ENCODE measurements at places on chromosomes 1 and 21. TPM values are rescaled to one million over a fixed set of nuclear protein-coding genes. Genes with fewer than 3 reads are reported as not detected.

DNA sequence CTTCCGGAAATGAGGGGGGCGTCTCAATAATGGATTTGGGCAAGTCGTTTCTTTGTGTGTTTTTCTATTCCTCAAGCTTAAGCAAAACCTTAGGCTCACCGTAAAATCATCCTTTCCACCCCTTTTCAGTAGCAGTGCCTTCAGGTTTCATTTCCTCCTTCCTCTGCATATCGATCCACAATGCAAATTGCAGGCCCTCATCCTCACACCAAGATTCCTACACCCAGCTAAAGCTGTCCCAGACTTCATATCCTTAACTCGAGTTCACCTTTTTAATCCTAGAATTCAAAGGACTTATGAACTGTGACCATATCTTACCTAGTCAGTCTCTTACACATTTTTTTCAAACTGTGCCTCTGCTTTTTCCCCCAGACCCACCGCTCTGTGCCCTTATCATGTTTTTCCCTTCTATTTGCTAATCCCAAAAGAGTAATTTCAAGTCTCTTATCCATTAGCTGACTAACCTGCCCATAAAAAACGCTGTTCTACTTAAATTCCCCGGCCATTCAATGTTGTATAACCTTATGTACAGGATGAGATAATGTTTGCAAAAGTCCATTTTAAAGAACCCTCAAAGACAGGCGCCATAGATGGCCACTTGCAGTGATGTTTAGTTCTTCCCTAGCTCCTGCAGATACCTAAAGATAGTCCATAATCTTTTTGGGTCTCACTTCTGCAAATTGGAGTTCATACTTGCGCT lies 1.5 kb downstream of the AKIRIN1 start:
- no peaks in the 10 kb centered on the region for H3K27me3 ChIP-seq
- H3K4me3 ChIP-seq: peak overlapping the region; percentile 78
- peaks cover 44% of the 10 kb centered on the region for H3K36me3 ChIP-seq
- DNase-seq: no peak
- peak overlapping the region; percentile 83 for H3K27ac ChIP-seq

GRCh38 chr21:40457741-40458140 lies 389.2 kb downstream of the DSCAM start:
- no peak overlapping the region for H3K27ac ChIP-seq
- no peaks in the 10 kb centered on the region for H3K4me1 ChIP-seq
- DNase-seq: no peak
- H3K27me3 ChIP-seq: no peaks in the 10 kb centered on the region
- H3K4me3 ChIP-seq: no peak overlapping the region
- H3K36me3 ChIP-seq: no peaks in the 10 kb centered on the region

GRCh38 chr1:58903514-58904298 lies 119.9 kb upstream of the JUN start:
- peak overlapping the region; percentile 90 for H3K27ac ChIP-seq
- peak overlapping the region; percentile 73 for H3K4me3 ChIP-seq
- H3K27me3 ChIP-seq: no peaks in the 10 kb centered on the region
- no peaks in the 10 kb centered on the region for H3K36me3 ChIP-seq

DNA sequence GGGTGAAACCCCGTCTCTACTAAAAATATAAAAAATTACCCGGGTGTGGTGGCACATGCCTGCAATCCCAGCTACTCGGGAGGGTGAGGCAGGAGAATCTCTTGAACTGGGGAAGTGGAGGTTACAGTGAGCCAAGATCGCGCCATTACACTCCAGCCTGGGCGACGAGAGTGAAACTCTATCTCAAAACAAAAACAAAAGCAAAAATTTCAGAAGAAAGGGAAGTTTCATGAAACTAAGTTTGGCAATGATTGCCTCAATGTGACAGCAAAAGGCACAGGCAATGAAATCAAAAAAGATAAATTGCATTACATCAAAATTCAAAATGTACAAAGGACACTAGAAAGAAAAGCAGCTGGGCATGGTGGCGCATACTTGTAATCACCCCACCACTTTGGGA lies 40.1 kb downstream of the BTF3L4 start:
- peaks cover 5% of the 10 kb centered on the region for H3K36me3 ChIP-seq
- H3K4me1 ChIP-seq: peaks cover 1% of the 10 kb centered on the region
- no peak overlapping the region for H3K4me3 ChIP-seq
- H3K27me3 ChIP-seq: peaks cover 3% of the 10 kb centered on the region
- H3K27ac ChIP-seq: no peak overlapping the region

DNA sequence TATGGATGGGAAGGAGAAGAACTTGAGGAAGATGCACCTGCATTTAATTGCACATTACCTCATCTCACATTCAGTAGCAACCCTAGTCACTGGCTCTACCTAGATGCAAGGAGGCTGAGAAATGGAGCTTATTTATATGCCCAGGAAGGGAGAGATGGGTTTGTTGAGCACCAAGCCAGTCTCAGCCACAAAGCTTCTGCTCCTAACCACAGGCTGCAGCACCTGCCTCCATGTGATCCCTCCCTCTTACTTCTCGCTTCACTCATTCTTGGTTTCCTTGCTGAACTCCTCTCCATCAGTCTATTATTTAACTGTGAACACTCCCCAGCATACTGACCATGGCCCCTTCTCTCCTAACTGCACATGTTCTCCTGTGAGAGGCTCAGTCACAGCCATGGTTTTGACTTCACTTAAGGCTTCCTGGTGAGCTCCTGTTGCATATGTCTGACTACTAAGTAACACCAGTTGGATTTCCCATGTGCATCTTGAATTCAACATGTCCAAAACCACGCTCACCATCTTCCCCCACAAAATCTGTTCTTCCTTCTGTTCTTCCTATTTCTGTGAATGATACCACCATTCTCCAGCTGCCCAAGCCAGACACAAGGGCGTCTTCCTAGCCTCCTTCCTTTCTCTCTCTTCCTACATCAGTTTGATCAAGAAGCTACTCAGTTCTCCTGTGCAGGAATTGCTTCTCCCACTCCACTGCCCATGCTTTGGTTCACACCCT lies 139.8 kb downstream of the AK5 start:
- H3K27ac ChIP-seq: peak overlapping the region; percentile 77
- DNase-seq: peak; percentile 54
- no peak overlapping the region for H3K4me3 ChIP-seq
- H3K4me1 ChIP-seq: peaks cover 40% of the 10 kb centered on the region
- peaks cover 29% of the 10 kb centered on the region for H3K36me3 ChIP-seq

DNA sequence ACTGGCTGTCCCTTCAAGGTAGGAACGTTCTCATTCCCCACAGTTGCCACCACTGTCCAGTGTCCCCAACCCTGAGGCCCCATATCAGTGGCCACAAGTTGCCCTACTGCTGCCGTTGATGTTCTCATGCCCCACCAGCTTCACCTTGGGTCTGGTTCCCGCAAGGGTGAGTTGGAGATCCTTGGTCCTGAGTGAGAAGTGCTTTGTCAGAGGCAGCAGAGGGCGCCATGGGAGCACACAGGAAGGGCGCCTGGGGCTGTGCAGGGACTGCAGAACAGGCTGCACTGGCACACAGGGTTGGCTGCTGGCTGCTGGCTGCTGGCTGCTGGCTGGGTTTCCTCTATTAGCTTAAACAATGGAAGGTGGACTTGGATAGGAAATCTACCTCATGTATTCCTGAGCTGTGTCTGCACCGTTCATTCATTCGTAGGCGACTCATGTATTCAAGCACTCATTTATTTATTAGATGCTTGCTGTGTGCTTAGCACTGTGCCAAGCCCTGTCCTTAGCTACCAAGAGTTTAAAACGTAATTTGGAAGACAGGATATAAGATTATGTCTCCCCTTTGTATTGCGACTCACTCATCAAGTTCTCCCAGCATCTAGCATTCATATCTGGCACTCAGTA lies 2.1 kb upstream of the S100A9 start:
- DNase-seq: peak; percentile 59
- H3K4me1 ChIP-seq: peaks cover 19% of the 10 kb centered on the region
- no peak overlapping the region for H3K4me3 ChIP-seq
- H3K27me3 ChIP-seq: peaks cover 12% of the 10 kb centered on the region
- no peaks in the 10 kb centered on the region for H3K36me3 ChIP-seq
- H3K27ac ChIP-seq: no peak overlapping the region

- peaks cover 49% of the 10 kb centered on the region for H3K36me3 ChIP-seq
- H3K27ac ChIP-seq: no peak overlapping the region
- no peaks in the 10 kb centered on the region for H3K4me1 ChIP-seq
- no peaks in the 10 kb centered on the region for H3K27me3 ChIP-seq
These were observed 25.7 kb downstream of the PSMB4 start for GRCh38 chr1:151425103-151425502.

GRCh38 chr1:172277275-172277674 lies 143.2 kb upstream of the C1orf105 start:
- no peaks in the 10 kb centered on the region for H3K27me3 ChIP-seq
- peaks cover 9% of the 10 kb centered on the region for H3K4me1 ChIP-seq
- no peak overlapping the region for H3K4me3 ChIP-seq
- H3K27ac ChIP-seq: no peak overlapping the region
- H3K36me3 ChIP-seq: peaks cover 4% of the 10 kb centered on the region

- peaks cover 4% of the 10 kb centered on the region for H3K27me3 ChIP-seq
- H3K27ac ChIP-seq: no peak overlapping the region
- H3K4me3 ChIP-seq: no peak overlapping the region
- DNase-seq: no peak
- H3K36me3 ChIP-seq: peaks cover 13% of the 10 kb centered on the region
- H3K4me1 ChIP-seq: peaks cover 22% of the 10 kb centered on the region
These were observed 8.3 kb upstream of the NVL start for GRCh38 chr1:224338150-224338838.

- no peaks in the 10 kb centered on the region for H3K36me3 ChIP-seq
- no peak for DNase-seq
- no peak overlapping the region for H3K4me3 ChIP-seq
- H3K27ac ChIP-seq: no peak overlapping the region
- no peaks in the 10 kb centered on the region for H3K4me1 ChIP-seq
These were observed 41.6 kb upstream of the MTR start for GRCh38 chr1:236753516-236753915.

DNA sequence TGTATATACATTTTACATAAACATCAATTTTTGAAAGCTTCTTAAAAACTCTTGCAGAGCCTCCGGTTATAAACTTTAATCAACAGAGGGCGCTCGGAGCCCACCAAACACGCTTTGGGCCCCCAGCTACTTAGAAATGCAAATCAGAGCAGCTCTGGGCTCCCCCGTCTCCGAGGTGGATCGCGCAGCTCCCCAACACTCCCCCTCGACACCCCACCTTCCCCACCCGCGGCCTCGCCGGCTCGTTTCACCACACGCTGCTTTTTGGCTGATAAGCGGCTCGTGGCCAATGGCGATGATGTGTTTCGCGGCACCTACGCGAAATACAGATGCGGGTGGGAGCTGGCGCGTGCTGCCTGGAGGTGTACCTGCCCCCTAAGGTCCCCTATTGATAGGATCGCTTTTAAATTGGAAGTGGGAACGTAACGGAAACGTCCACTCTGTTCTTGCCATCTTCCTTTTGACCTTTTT lies 1.7 kb upstream of the KIF26B start:
- DNase-seq: peak; percentile 67
- H3K4me3 ChIP-seq: peak overlapping the region; percentile 71
- peaks cover 68% of the 10 kb centered on the region for H3K27me3 ChIP-seq
- H3K4me1 ChIP-seq: peaks cover 24% of the 10 kb centered on the region
- H3K27ac ChIP-seq: no peak overlapping the region

DNA sequence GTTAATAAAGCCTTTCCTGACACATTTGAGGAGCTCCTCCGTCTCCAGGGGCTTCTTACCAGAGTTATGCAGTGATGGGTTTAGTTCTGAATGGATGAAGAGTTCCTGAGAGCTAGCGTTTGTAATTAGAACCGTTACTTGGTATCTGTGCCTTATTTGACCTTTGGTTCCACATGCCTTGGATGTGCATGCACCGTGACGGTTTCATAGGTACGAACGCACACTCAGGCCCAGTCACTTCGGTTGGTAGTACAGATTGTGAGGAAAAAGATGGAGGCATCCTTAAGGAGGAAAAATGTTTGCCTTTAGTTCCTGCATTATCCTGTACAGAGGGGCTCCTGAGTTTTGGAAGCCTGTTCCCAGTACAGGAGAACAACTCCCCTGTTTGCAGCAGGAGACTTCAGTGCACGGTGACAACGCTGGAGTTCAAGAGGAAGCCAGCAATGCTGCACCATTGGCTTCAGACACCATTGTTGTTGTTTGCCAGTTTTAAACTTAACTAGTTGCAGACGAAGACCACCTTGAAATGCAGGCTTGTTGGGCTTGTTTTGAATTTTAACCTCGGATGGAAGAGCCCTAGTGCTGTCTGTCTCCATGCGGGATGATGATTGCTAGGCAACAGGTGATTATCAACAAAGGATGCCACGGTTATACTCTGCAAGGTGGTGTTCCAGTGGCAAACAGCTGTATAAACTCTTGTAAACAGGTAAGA lies 8.2 kb downstream of the RBM15 start:
- no peak overlapping the region for H3K27ac ChIP-seq
- peaks cover 90% of the 10 kb centered on the region for H3K4me1 ChIP-seq
- H3K27me3 ChIP-seq: no peaks in the 10 kb centered on the region

DNA sequence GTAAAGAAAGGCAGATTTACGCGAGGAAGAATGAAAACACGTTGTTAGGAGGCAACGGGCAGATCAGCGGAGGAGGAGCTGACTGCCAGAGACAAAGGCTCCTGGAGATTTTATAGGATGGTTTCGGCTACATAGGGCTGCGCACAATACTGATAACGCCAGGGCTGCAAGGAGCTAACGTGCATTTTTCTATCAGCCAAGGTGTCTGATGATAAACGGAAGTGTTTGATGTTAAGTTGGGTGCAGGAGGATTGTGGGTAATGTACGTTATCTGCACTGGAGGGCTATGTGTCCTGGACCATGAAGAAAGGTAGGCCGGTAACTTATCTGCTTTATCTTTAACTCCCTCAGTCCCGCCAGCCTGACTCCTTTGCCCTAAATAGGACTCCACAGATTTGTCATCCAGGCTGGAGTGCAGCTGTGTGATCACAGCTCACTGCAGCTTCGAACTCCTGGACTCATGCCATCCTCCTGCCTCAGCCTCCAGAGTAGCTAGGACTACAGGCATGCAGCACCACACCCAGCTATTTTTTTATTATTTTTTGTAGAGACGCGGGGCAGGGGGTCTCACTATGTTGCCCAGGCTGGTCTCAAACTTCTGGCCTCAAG lies 29.6 kb downstream of the SETD4 start:
- H3K4me1 ChIP-seq: peaks cover 5% of the 10 kb centered on the region
- no peak overlapping the region for H3K27ac ChIP-seq
- no peaks in the 10 kb centered on the region for H3K27me3 ChIP-seq
- peaks cover 2% of the 10 kb centered on the region for H3K36me3 ChIP-seq

GRCh38 chr1:3711780-3712451 lies 40.3 kb upstream of the CCDC27 start:
- no peak overlapping the region for H3K4me3 ChIP-seq
- no peaks in the 10 kb centered on the region for H3K36me3 ChIP-seq
- H3K27ac ChIP-seq: no peak overlapping the region
- peaks cover 2% of the 10 kb centered on the region for H3K27me3 ChIP-seq

- H3K4me3 ChIP-seq: peak overlapping the region; percentile 99
- H3K27me3 ChIP-seq: no peaks in the 10 kb centered on the region
- DNase-seq: no peak
- peaks cover 7% of the 10 kb centered on the region for H3K36me3 ChIP-seq
These were observed 997 bp downstream of the ZNF362 start for GRCh38 chr1:33257207-33257771.

- no peaks in the 10 kb centered on the region for H3K27me3 ChIP-seq
- DNase-seq: no peak
- no peak overlapping the region for H3K27ac ChIP-seq
- H3K4me1 ChIP-seq: peaks cover 21% of the 10 kb centered on the region
- peaks cover 39% of the 10 kb centered on the region for H3K36me3 ChIP-seq
- no peak overlapping the region for H3K4me3 ChIP-seq
These were observed 4.1 kb downstream of the CRYZ start for GRCh38 chr1:74728736-74729135.

GRCh38 chr1:3410142-3410925 lies 44.1 kb upstream of the ARHGEF16 start:
- no peak for DNase-seq
- H3K4me1 ChIP-seq: no peaks in the 10 kb centered on the region
- H3K36me3 ChIP-seq: no peaks in the 10 kb centered on the region
- H3K4me3 ChIP-seq: no peak overlapping the region

The C1QA gene
- total RNA-seq: not detected

The C1orf185 gene
- total RNA-seq: not detected

The SCAMP3 gene
- total RNA-seq: 96.4 TPM

The CR1L gene
- total RNA-seq: not detected

The SPRR1B gene
- total RNA-seq: not detected

The PRKAA2 gene
- not detected for total RNA-seq

Data from activated CD4-positive, alpha-beta T cell treated with anti-CD3 and anti-CD28 coated beads, Interleukin-2, amount 10 ng/mL, durations not matched to agents 7 days and 5 days (primary cell).